AG09319 (cell line): ENCODE measurements at places on chromosomes 6 and 20.

DNA sequence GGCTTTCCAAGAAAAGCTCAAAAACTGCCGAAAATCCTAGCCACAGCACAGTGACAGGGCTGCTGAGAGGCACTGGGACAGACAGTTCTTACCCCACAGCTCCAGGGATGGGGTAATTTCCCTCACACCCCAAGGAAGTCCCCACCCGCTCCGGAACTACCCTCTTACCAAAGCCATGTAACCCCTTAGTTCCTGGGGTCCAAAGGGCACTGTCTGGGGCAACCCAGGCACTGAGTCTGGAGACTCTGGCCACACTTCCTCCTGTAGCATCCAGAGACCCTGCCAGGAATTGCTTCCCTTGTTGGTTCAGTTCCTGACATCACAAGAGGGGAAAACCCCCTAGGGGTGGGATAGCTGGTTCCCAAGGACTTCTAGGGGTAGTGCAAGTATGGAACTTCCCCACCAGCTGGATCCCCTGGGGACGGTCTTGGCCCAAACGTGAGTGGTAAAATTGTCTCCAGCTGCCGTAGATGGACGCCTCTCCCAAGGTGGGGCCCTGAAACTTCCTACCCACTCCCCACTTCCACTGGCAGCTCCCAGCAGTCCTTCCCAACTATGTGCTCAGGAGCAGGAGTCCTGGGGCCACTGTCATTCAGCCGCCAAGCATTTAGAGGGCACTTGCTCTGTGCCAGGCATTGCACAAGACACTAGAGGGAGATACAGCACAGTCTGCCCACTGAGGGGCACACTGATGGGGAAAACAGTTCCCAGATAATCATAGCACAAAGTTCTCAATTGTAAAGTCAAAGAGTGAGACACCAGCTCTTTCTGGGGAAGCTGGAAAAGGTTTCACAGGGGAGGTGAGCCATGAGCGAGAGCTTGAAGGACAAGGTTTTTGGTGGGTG is 17.2 kb upstream of the HCK start:
- DNase-seq: no peak

- no peak for DNase-seq
These were observed 5.6 kb upstream of the BLOC1S5 start for GRCh38 chr6:8069631-8070284.

GRCh38 chr20:1734269-1734858 is 76.8 kb upstream of the SIRPG start:
- no peak for DNase-seq

DNA sequence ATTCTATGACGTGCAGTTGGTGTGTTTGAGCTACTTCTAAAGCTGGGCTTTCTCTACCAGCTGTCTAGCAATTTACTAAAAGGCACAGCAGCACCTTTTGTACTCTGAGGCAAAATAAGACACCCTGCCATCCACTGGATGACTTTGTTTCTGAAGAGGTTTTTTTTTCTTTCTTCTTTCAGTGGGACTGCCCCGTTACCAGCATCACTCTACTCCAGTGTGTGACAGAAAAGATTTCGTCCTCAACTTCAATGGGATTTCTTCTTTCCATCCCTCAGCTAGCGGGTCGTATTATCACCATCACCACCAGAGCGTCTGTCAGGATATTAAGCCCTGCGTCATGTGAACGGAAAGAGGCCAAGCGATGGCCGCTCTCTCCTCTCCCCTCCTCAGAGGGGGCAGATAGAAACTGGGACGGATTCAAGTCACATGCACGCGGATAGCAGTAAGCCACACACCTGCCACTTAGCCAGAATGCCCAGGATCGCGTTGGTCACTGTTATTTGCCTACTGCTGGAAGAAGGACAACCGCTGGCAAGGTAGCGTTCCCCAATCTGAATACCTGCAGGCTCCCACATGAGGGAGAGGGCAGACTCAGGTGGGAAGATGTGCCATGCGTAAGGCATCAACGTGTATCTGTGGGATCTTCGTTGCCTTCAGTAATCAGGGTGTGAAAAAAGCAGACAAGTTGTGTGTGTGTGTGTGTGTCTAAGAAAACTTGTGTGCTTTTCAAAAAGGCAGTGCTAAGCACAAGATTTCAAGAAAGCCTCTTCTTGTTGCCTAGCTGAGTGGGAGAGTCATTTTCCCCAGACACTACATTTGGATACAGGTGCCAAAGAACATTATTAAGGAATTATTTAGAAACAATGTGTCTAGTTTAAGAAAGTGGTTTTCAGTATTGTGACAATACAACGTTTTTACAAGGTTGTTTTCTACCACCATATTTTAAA is 5.4 kb downstream of the FOXF2 start:
- no peak for DNase-seq

DNA sequence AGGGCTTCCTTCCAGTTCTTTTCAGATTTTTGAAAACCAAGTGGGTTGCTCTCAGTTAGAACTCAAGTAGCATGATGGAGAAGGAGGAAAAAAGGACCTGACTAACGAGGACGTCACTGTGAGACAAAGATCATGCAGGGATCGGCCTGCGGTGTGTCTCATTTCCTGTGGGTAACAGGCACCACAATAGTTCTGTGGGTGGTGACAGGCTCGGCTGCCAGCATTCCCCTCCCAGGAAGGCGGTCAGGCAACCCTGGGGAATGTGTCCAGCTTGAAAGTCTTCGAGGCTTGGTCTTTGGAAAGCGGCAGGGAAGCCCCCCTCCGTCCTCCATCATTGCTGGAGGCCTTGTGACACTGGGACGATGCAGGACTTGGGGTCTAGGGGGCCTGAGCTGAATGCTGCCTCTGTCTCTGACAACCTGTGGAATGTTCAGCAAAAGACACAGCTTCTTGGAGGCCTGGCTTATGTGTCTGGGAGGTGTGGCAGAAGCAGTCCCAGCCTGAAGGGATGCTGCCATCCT is 121.0 kb downstream of the BCAS1 start:
- no peak for DNase-seq
